Spinal cord (tissue), 10 donors: ENCODE measurements at places on chromosomes 3 and 15. TPM values are rescaled to one million over a fixed set of nuclear protein-coding genes. Genes with fewer than 3 reads are reported as not detected.

Gene MEGF11
- 7.8 TPM for total RNA-seq

GRCh38 chr15:31606194-31606669 is 279.6 kb downstream of the KLF13 start:
- no peak overlapping the region for H3K27ac ChIP-seq
- no peak overlapping the region for H3K4me3 ChIP-seq
- H3K27me3 ChIP-seq, result no peaks in the 10 kb centered on the region

DNA sequence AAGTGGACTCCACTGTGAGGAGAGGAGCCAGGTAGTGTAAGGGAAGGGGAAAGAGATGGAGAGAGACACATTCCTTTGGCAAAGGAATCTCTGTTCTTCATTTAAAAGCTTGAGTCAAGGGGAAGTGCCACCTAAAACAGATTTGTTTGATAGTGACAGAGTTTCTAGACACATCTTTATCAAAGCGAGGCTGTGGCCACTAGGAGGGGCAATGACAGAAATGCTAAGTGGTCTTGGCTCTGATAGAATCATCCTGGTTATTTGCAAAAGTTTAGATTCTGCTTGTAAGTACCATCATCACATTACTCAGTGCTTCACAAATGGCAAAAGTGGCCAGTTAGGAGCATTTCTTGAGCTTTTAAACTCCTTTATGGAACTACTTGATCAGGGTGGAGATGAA is 261.4 kb downstream of the CNTN3 start:
- no peaks in the 10 kb centered on the region for H3K27me3 ChIP-seq
- no peaks in the 10 kb centered on the region for H3K4me1 ChIP-seq
- no peak overlapping the region for H3K4me3 ChIP-seq
- DNase-seq, result no peak
- H3K36me3 ChIP-seq, result peaks cover 3% of the 10 kb centered on the region

Gene LSMEM2
- total RNA-seq, result 0.44 TPM

GRCh38 chr3:86828751-86829150 is 162.2 kb downstream of the VGLL3 start:
- DNase-seq, result no peak
- H3K4me3 ChIP-seq, result no peak overlapping the region
- no peaks in the 10 kb centered on the region for H3K27me3 ChIP-seq

- no peaks in the 10 kb centered on the region for H3K27me3 ChIP-seq
- H3K4me1 ChIP-seq, result no peaks in the 10 kb centered on the region
- no peak overlapping the region for H3K27ac ChIP-seq
- DNase-seq, result no peak
- no peaks in the 10 kb centered on the region for H3K36me3 ChIP-seq
Observed at GRCh38 chr3:34107669-34108068, 309.2 kb downstream of the PDCD6IP start.

DNA sequence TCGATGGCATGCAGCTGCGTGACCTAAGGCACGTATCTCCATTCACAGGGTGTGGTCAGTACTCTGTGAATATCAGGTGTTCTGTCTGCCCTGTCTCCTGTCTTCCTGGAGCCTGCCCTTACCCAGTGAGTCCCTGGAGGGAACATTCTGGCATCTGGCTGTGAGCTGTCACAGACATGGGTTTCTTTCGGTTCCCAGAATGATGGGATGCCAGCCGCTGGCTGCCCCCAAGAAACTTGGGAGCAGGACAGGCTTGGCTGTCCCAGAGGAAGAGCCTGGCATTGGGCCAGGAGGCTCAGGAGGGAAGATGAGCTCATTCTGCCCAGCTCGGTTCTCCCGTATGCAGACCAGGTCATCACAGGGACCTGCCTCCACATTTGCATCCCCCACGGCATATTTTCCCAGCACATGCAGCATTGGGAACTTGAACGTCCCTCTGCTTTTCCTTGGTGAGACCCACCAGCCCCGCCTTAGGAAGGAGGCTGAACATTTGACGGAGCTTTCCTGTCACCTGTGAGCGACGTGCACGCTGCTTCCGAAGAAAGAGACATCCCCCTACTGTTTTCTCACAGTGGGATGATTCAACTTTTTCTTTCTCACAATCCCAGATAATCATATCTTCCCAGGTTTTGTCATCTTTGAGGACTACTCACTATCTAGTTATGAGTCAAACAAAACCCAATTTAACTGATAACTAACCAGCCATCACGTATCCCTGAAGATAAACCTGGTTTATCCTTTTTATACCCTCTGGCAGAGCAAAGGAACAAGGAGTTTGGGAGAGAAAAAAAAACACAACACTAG is 22.0 kb upstream of the PGPEP1L start:
- no peak overlapping the region for H3K4me3 ChIP-seq
- no peak for DNase-seq
- peaks cover 4% of the 10 kb centered on the region for H3K4me1 ChIP-seq
- H3K27ac ChIP-seq, result no peak overlapping the region
- no peaks in the 10 kb centered on the region for H3K36me3 ChIP-seq

DNA sequence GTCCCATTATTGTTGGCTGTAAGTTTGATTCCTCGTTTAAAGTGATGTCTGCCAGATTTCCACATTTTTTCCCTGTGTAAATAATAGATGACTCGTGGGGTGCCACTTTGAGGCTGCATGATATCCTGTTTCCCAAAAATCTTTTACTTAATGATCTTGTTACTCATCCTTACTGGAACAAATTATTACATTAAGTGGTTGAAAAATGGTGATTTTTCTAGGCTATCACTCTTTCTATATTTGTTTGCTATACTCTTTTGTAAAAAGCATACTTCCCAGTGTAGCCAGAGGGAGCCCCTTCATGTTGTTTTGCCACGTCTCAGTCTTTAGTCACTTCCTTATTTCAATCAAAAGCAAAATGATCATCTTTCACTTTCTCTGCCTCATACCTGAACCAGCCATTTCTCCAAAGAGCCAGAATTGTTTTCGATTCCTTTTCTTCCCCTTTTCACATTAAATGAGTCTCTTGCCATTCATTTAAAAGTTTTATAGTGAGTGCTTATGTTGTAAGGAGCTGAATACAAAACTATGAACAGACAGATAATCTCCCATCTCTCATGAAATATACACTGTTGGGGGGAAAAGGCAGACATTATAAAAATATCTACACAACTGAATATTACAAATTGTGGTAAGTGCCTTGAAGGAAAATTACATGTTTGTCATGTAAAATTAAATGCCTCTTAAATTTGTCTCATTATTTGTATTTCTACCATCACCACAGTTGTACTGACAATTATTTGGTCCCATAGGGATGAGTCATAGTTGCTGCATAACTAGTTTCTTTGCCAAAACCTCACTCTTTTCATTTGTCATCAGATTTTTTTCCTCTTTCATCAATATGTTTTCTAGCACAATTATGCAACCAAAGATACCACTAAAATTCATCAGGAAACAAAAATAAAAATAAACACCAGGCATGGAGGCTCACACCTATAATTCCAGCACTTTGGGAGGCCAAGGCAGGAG is 41.5 kb downstream of the ADGRG7 start:
- peak overlapping the region; percentile 22 for H3K27ac ChIP-seq
- H3K36me3 ChIP-seq, result no peaks in the 10 kb centered on the region
- DNase-seq, result peak; percentile 11
- H3K4me1 ChIP-seq, result no peaks in the 10 kb centered on the region

- DNase-seq, result no peak
- no peaks in the 10 kb centered on the region for H3K4me1 ChIP-seq
- H3K4me3 ChIP-seq, result no peak overlapping the region
- H3K36me3 ChIP-seq, result peaks cover 39% of the 10 kb centered on the region
- no peak overlapping the region for H3K27ac ChIP-seq
Observed at GRCh38 chr15:22895465-22896190, 57.2 kb downstream of the NIPA2 start.

Gene SH3GL3
- 46.6 TPM for total RNA-seq

Gene ZBTB11
- 24.2 TPM for total RNA-seq

- no peak overlapping the region for H3K4me3 ChIP-seq
- H3K27ac ChIP-seq, result no peak overlapping the region
- H3K4me1 ChIP-seq, result no peaks in the 10 kb centered on the region
Observed at GRCh38 chr3:178835033-178835432, 236.6 kb downstream of the ZMAT3 start.

Gene TRIM42
- not detected for total RNA-seq

DNA sequence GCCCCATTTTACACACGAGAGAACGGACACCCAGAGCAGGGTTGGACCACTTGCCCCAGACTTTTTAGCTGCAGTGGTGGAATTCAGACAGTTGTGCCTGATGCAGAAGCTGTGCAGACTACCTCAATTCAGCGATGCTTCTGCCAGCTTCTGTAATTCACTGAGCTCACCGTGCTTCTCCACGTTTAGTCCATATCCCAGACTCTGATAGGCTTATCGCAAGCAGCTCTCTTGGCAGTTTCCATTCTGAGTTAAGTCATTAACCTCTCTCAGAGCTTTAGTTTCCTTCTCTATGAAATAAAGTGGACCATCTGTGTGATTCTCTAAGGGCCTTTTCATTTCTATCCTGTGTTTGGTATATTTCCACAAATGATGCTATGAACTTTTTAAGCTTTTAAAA is 37.1 kb downstream of the ABHD17C start:
- H3K4me3 ChIP-seq, result no peak overlapping the region
- H3K27me3 ChIP-seq, result no peaks in the 10 kb centered on the region
- no peaks in the 10 kb centered on the region for H3K36me3 ChIP-seq
- peaks cover 13% of the 10 kb centered on the region for H3K4me1 ChIP-seq

Gene PSTPIP1
- total RNA-seq, result 1.4 TPM

DNA sequence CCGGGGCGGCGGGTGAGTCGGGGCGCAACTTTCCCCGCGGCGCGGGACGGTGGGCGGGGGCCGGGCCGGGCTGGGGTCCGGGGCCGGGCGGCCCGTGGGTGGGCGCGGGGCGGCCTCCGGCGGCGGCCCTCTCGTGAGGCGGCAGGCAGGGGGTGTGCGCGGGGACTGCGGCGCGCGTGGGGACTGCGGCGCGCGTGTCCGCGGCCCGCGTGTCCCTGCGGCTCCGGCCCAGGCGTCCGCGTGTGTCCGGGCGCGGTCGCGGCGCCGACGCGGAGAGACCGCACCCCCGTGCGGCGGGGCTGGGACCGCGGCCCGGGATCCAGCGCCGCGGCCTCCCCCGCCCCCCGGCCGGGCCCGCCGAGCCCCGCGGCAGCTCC is 349 bp downstream of the PLXNA1 start:
- H3K4me1 ChIP-seq, result peaks cover 39% of the 10 kb centered on the region
- DNase-seq, result no peak
- H3K27ac ChIP-seq, result no peak overlapping the region
- H3K27me3 ChIP-seq, result peaks cover 16% of the 10 kb centered on the region

DNA sequence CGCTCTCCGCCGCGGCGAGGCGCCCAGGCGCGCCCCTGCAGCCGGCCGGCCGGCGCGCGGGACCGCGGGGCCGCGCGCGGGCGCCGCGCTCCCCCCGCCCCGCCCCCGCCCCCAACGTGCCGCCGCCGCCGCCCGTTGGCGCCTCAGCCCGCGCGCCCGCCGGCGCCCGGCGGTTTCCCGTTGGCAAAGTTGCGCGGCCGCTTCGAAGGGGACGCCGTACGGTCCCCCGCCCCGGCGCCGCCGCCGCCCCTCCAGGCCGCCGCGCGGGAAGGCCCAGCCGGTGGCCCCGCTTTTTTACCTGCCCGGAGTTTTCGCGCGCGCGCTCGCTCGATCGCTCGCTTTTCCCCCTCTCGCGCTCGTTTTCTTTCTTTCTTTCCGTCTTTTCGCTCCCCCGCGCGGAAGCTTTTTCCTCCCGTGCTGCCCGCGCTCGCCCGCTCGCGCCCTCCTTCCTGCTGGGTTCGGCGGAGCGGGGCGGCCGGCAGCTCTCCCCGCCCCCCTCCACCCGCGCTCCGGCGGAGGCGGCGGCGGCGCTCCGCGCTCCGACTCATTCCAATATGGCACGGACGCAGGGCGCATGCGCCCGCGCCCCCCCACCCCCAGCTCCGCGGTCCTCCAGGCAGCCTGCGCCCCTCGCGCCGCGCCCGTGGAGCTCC is at the start of gene SFMBT1:
Gene SFMBT1, minus strand, starts transcription at position 556 of the 653 bp plus-strand sequence. CDS start 76,945 bp downstream, outside the sequence.
- peaks cover 8% of the 10 kb centered on the region for H3K4me1 ChIP-seq
- H3K27ac ChIP-seq, result peak within 1 kb of the TSS; percentile 84
- H3K36me3 ChIP-seq, result no peaks in the 10 kb centered on the region

DNA sequence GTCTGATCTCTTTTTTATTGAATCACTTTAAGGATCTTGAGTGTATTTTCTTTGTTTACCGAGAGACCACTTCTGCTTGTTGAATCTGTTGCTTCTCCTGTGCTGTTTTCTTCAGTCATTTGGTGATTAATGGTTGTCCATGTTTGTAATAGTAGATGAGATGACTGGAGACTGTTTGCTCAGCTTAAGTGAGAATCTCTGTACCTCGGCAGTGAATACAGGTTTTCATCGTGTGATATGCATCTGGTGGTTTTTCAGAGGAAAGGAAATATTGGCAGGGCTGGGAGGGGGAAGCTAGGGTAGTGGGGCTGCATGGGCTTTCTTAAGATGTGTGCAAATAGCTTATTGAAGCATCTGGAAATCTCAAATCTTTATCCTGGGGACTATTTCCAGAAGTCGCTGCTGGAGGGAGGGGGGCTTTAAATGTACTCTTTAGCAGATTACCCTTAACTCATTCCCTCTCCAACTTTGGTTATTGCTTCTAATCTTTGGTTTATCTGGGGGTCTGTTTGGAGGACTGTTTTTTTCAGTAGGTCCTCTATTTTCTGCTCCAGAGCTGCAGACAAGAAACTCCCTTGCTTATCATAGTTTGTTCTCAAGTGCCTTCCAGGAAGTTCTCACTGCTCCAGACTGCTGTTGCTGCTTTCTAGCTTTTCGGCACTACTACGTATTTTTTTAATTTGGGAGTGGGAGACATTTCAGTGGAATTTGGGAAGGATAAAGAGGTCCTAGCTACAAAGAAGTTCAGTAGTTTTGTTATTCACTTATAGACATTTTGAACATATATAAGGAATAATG is 19.4 kb downstream of the CMTM8 start:
- no peak overlapping the region for H3K27ac ChIP-seq
- no peaks in the 10 kb centered on the region for H3K4me1 ChIP-seq
- DNase-seq, result no peak

- H3K36me3 ChIP-seq, result no peaks in the 10 kb centered on the region
- peak; percentile 15 for DNase-seq
- H3K27me3 ChIP-seq, result no peaks in the 10 kb centered on the region
- H3K27ac ChIP-seq, result peak overlapping the region; percentile 72
- no peaks in the 10 kb centered on the region for H3K4me1 ChIP-seq
- H3K4me3 ChIP-seq, result peak overlapping the region; percentile 87
Observed at GRCh38 chr3:121835465-121835801, 424 bp downstream of the EAF2 start.

- H3K27ac ChIP-seq, result no peak overlapping the region
- no peak overlapping the region for H3K4me3 ChIP-seq
- DNase-seq, result peak; percentile 55
- H3K36me3 ChIP-seq, result no peaks in the 10 kb centered on the region
- no peaks in the 10 kb centered on the region for H3K27me3 ChIP-seq
Observed at GRCh38 chr3:170689893-170690660, 104.2 kb upstream of the SLC7A14 start.

GRCh38 chr15:63040509-63040908 is 2.0 kb upstream of the TPM1 start:
- peaks cover 29% of the 10 kb centered on the region for H3K4me1 ChIP-seq
- no peak overlapping the region for H3K27ac ChIP-seq
- peaks cover 30% of the 10 kb centered on the region for H3K27me3 ChIP-seq
- DNase-seq, result no peak

DNA sequence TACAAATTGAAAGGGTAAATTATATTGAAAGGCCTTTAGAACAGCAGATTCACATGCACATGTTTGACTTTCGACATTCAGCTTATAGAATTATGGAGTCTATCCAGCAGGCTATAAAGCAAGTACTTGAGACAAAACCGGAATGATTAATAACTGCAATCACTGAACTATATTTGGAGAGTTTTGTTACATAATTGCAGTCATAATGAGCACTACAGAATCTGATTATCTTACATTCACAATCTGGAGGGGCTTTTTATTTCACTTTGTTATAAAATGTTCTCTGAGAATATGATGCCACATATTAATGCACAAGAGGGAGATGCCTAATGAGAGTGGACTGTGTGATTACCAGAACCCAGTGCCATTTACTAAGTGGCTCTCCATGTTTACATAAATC is 64.3 kb downstream of the NSUN3 start:
- no peak overlapping the region for H3K4me3 ChIP-seq
- H3K27ac ChIP-seq, result no peak overlapping the region
- H3K36me3 ChIP-seq, result no peaks in the 10 kb centered on the region
- no peak for DNase-seq

Gene RBP2
- not detected for total RNA-seq
